ENCODE measurements at places on chromosomes 4 and X.

- no peak for DNase-seq
These were observed 60.4 kb downstream of the PAGE2 start for GRCh38 chrX:55149242-55149641.

DNA sequence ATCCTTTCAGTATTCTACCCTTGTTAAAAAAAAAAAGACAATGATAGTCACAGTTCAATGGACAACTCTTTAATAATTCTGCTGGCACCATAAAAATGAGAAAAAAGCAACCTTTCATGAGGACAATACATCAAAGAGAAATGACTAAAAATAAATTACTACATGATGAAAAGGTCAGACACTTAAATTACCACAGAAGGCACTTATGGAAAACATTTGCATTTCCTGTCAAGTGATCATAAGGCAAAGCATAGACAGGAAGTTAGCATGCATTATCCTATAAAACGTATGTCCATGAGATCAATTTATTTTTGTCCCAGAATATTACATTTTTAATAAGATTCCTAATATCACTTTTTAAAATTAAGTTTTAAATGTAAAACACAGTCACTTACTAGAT lies 303.8 kb downstream of the SPOCK3 start:
- DNase-seq, result no peak

GRCh38 chr4:89119166-89119565 lies 7.8 kb downstream of the TIGD2 start:
- DNase-seq, result peak; percentile 65

GRCh38 chr4:151486168-151486567 lies 77.2 kb downstream of the FHIP1A start:
- peak; percentile 55 for DNase-seq

DNA sequence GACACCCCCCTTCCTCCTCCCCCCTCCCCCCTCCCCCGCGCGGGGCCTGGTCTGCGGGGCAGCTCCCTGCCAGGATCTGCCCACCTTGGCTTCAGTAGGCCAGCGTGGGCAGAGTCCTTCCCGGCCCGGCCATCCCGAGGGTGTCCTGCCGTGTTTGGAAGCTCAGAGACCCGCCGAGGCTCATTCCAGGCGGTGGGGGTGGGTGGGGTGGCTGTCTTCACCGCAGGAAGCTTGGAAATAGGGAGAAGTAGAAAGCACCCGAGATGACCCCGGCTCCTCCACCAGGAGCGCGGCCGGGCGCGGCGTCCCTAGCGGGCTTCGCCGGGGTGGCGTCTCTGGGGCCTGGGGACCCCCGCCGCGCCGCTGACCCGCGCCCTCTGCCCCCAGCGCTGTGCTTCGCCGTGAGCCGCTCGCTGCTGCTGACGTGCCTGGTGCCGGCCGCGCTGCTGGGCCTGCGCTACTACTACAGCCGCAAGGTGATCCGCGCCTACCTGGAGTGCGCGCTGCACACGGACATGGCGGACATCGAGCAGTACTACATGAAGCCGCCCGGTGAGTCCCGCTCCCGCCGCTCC lies 1.6 kb downstream of the NAT8L start:
- no peak for DNase-seq

GRCh38 chr4:5755161-5755560 lies 44.2 kb downstream of the EVC start:
- DNase-seq, result no peak

DNA sequence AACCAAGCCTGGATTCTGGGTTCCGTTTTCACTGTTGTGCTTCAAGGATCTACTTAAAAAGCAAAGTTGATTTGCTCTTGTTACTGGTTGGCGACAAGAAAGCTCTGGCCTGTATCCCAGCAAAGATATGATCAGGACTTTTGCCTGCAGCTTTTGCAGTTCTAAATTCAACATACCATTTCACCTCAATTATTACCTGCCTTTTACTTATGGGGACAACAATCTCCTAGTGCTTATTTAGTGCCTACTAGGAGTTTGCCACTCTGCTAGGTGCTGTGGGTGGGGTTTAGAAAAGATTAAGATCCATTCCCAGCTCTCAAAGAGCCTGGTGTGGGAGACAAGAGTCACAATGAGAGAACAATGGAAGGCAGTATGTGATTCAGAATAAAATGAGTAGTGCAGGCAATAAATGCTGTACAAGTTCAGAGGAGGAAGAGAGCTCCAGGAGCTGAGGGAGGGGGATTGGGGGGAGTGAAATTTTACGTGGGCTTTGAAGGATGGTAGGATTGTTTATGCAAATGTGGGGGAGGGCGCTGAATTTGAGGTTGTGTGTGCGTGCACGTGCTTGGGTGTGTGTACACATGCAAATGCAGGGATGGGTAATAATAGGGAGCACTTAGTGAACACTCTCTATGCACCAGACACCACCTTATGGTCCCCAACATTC lies 5.0 kb upstream of the TMEM164 start:
- DNase-seq, result no peak

DNA sequence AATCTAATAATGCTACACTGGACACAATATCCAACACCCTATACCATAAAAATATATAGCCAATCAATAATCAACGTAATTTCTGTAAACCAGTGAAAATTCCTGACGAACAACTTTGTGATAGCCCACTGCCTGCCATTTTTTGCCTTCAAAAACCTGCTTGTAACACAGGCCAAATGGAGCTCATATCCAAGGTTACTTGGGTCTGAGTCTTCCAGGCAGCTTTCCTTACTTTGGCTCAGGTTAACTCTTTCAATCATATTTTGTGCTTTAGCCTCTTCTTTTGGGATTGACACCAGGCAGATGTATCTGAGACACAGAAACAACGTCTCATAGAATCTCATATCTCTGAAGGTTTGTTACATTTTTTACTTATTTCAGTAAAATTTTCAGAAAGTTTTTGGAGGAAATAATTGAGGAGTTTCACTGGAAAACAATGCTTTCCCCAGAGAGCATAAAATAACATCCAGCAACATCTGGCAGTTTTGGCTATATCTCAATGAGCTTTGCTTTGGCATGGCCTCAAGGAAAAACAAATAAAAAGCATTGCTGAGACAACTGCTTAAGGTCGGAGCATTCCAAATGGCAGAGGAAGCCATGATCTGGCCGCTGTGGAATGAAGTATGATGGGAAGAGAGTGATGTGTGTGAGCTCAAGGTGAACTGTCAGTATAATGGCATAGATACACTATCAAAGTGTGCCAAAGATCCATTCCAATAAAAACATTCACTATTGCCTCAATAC lies 162.9 kb upstream of the SPIN4 start:
- peak; percentile 61 for DNase-seq

- DNase-seq, result no peak
These were observed 245.6 kb upstream of the NEIL3 start for GRCh38 chr4:177064116-177064515.

- no peak for DNase-seq
These were observed 16.4 kb downstream of the TMEM154 start for GRCh38 chr4:152663203-152664066.

DNA sequence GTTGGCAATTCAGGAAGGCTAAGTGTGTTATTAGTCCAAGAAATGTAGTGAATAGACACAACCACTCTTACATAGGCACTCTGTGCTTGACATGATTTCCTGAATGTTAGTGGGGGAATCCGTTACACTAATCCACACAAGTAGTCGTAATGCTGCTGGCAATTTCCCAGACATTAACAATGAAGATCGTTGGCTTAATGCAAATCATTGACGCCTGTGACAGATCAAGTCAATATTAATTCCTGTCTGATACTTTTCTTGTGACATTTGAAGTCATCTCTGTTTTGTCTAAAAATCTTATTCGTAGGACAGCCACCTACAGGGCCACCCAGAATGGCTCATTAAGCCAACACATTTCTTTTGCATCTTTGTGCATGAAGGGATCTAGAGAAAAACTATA lies 939.1 kb upstream of the FTHL17 start:
- no peak for DNase-seq
